ENCODE measurements at places on chromosomes 6 and 20.
A peak's percentile ranks its signal among the peaks of the same experiment; 100 is the strongest.

- DNase-seq = no peak
These were observed 181.9 kb downstream of the HAO1 start for GRCh38 chr20:7758406-7758805.

- DNase-seq = no peak
These were observed 7.1 kb downstream of the ELOVL2 start for GRCh38 chr6:11036977-11037430.

DNA sequence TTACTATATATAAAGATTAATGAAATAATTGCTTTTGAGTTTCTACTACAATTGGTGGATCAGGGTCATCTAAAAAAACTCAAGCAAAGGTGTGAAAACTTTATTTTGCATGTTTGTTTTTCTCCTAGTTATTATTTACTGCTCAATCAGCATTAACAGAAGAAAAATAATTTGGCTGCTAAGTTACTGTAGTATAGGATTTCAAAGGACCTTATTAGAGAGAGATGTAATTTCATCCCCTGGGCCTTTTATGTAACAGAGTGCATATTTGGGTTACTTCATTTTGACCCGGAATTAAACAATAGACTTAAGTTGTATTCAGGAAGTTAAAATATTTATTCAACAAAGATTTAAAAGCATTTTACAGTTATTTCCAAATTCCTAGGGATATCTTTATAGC, 49.8 kb downstream of the EYA4 start:
- no peak for DNase-seq

- DNase-seq = no peak
These were observed 344.6 kb downstream of the FARS2 start for GRCh38 chr6:5605937-5606336.

GRCh38 chr6:107030151-107030550, 2.2 kb downstream of the MTRES1 start:
- no peak for DNase-seq

DNA sequence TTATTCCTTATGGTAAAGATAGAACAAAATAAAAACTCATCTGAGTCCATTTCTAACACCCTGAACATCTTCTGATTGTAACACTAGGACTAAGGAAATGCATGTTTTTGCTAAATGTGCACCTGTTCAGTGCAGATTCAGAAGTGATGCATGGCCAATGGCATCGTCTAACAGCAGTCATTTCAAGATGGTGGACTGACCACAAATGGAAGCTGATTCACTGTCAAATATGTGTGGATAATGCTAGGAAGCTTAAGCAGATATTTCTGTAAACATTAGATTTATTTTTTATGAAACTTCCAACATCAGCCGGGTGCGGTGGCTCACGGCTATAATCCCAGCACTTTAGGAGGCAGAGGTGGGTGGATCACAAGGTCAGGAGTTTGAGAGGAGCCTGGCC, 394.8 kb downstream of the SAMD5 start:
- no peak for DNase-seq

DNA sequence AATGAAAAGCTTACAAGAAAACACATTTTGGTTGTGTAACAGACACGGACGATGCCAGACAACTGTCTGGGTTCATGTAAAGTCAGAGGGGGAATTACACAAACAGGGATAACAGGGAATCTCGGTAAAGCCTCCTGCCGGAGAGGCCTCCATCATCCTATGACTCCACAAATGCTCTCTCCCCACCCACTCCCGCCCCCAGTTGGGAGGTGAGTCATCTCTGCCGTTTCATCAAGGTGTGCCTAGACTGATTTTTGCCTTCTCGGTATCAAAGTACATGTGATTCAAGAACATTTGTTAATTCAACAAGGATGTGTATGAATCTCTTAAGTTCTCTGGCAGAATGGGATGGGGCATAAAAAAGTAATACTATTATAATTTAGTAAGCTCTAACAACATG, 304.9 kb upstream of the PRDM1 start:
- peak; percentile 68 for DNase-seq

GRCh38 chr6:81720427-81720826, 32.1 kb downstream of the TENT5A start:
- no peak for DNase-seq

DNA sequence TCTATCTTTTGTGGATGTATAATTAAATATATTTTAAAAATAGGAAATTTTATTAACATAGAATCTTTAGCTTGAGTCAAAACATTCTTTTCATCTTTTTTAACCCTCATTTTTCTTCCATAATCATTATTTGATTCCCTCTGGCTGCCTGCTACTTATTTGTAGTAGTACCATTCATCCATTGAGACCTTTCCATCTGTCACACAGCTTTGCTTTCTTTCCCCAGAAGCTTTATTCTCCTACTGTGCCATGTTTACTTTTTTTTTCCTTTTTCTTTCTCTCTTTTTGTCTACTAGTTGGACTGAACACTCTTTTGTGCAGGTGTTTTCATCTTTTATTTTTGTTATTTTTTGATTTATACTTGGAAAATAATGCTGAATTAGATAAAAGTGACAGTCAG, 522.6 kb upstream of the MMS22L start:
- DNase-seq = no peak

DNA sequence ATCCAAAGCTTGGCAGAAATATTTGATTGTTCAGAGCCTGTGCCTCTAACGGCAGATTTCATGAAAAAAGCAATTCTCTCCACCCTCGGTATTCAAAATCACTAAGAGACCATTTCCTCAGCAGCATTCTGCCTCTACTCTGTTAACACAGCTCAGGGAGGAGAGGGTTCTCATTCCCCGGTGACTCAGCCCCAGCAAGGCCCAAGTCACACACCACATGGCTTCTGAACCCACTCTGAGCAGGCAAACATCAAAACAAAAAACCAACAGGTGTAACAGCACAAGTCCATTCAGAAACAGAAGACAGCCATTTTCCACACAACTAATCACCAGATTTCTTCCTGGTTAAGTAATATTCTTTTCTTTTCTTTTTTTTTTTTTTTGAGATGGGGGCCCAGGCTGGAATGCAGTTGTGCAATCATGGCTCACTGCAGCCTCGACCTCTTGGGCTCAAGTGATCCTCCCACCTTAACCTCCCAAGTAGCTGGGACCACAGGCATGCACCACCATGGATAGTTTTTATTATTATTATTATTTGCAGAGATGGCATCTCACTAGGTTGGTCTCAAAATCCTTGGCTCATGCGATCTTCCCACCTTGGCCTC, 55.4 kb downstream of the GFOD1 start:
- DNase-seq = peak; percentile 26

DNA sequence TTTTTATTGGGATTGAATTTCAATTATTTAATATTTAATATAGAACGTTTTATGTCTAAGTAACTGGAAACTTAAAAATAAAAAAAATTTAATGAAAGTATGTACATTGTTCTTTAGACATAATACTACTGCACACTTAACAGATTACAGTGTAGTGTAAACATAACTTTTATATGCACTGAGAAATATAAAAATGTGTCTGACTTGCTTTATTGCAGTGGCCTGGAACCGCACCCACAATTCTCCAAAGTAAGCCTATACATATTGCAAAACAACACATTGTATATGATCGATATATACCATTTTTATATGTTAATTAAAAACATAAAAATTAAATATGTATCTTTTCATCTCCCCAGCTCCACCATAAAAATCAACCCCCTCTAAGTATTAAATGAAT, 42.8 kb downstream of the GFOD1 start:
- DNase-seq = no peak

GRCh38 chr20:50678169-50678898, 13.0 kb downstream of the RIPOR3 start:
- no peak for DNase-seq

GRCh38 chr20:13089950-13090469, 81.2 kb downstream of the SPTLC3 start:
- DNase-seq = no peak

- no peak for DNase-seq
These were observed 181.3 kb downstream of the THBS2 start for GRCh38 chr6:169072127-169073042.

GRCh38 chr6:121686611-121687023, 251.2 kb downstream of the GJA1 start:
- DNase-seq = no peak

GRCh38 chr20:59207742-59208357, 44.2 kb downstream of the ZNF831 start:
- peak; percentile 78 for DNase-seq

- DNase-seq = no peak
These were observed 673.3 kb downstream of the KIF16B start for GRCh38 chr20:15899967-15900366.

DNA sequence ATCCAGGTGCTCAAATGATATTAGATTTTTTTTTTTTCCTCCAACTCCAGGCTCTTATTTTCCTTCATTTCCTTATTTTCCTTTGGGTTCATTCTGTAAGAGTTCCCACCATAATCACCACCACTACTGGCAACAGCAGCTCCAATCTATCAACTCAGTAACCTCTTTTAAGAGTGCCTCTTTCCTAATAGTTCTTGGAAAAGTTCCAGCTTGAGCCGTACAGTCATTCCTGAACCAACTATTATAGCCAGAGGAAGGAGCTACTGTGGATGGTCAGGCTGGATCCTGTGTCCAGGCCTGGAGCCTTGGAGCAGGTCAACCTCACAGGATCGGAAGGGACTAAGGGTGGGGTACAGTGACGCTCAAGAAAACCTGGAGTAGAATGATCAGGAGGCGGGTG, 4.2 kb upstream of the ANGPT4 start:
- no peak for DNase-seq

- DNase-seq = no peak
These were observed 27.1 kb downstream of the TASP1 start for GRCh38 chr20:13611611-13612125.

DNA sequence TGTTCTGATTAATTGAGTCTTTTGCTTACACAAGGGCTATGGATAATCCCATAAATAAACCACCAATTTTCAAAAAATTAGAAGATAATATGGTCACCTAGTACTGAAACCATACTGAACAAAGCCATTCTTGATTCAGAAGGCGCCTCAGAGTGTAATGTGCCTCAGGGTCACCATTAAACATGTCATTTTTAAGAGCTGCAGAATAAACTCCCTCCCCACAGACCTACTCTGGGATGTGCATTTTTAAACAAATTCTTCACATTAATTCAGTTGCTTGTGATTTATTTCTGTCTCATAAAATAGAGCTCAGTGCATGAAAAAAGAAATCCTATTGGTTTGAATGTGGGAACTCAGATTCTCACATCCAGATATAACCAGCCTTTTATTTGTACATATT, 202.1 kb upstream of the HEY2 start:
- DNase-seq = no peak

GRCh38 chr6:91088976-91089375, 502.1 kb upstream of the MAP3K7 start:
- no peak for DNase-seq

- no peak for DNase-seq
These were observed 279.7 kb downstream of the CDH4 start for GRCh38 chr20:61531553-61532345.

GRCh38 chr20:21702553-21703470, 2.7 kb upstream of the PAX1 start:
- DNase-seq = no peak

GRCh38 chr6:29737707-29738630, 14.7 kb downstream of the HLA-F start:
- peak; percentile 60 for DNase-seq

DNA sequence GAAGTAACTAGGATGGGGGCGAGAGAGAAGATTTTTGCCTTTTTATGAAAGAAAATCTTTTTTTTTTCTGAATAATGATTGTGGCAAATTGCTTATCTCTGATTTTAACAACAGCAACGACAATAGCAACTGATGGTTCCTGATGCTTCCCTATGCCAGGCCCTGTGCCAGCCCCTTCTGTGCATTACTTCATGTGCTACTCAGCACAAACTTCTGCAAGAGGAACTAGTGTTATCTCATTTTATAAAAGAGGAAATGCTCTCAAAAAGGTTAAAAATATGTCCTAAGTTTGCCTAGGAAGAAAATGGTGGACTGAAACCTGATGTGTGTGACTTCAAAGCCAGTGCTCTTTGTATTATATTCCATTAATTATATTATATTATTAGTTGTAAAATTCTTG, 74.0 kb upstream of the RALGAPA2 start:
- no peak for DNase-seq

GRCh38 chr6:167415441-167415961, 90.6 kb downstream of the TTLL2 start:
- no peak for DNase-seq

GRCh38 chr20:41592516-41593216, 25.5 kb downstream of the CHD6 start:
- no peak for DNase-seq

- DNase-seq = no peak
These were observed 104.4 kb upstream of the LAMP5 start for GRCh38 chr20:9409981-9410380.

GRCh38 chr6:10541591-10541990, 20.4 kb downstream of the GCNT2 start:
- no peak for DNase-seq

GRCh38 chr20:10594296-10594868, 79.4 kb downstream of the JAG1 start:
- no peak for DNase-seq

- no peak for DNase-seq
These were observed 7.7 kb upstream of the KIZ start for GRCh38 chr20:21118138-21118537.

GRCh38 chr6:101125380-101125971, 244.3 kb upstream of the ASCC3 start:
- no peak for DNase-seq

DNA sequence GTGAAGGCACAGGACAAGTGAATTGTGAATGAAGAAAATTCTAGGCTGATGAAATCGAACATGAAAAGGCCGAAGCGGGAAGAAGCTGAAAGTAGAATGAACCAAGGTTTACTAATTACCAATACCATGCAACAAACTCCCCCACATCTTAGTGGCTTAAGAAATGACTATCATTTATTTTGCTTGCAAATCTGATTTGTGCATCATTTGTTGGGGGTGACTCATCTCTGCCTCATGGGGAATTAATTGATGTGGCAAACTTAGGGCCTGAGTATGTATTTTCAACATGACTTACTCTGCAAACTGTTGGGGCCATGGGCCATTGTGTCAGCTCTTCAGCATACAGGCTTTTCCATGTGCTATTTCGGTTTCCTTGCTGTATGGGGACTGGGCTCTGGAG, 26.8 kb downstream of the PPP1R14C start:
- no peak for DNase-seq

DNA sequence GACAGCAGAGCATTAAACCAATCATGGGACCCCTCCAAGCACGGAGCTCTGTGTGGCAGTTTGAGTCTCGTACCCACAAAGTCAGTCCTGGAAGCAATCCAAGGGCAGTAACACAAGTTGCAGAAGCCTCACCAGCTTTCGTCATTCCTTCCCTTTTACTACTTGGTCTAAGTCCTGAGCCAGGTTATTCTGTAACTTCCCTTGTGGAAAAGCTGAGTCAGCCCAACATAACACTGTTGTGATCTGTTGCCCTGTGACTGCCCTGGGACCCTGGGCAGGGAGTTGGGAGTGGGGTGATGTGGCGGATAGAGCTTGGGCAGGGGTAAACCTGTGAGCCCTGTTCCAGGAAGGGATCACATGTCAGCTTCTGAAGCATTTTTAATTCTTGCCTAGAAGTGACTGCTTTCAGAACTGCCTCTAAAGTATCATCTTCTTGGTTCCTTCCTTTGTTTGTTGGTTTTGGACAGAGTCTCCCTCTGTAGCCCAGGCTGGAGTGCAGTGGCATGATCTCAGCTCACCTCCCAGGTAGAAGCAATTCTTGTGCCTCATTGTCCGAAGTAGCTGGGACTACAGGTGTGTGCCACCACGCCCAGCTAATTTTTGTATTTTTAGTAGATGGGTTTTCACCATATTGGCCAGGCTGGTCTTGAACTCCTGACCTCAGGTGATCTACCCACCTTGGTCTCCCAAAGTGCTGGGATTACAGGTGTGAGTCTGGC, 183.7 kb upstream of the JAG1 start:
- no peak for DNase-seq

GRCh38 chr6:34248198-34248726, 544 bp downstream of the SMIM29 start:
- DNase-seq = no peak

Measured in stimulated activated CD4-positive, alpha-beta T cell treated with anti-CD3 and anti-CD28 coated beads, Interleukin-2, amount 100 ng/mL, for 4 hours (primary cell).